ENCODE measurements at places on chromosomes 7 and 10.

GRCh38 chr7:5492020-5492635 lies 68.5 kb upstream of the TNRC18 start:
- no peak for DNase-seq

GRCh38 chr10:71471957-71472365 lies 75.2 kb downstream of the CDH23 start:
- no peak for DNase-seq

GRCh38 chr7:95861041-95861440 lies 88.7 kb downstream of the DYNC1I1 start:
- no peak for DNase-seq

- no peak for DNase-seq
These were observed 88.1 kb upstream of the IFRD1 start for GRCh38 chr7:112362053-112362650.

- no peak for DNase-seq
These were observed 20.0 kb downstream of the ZNF438 start for GRCh38 chr10:31011665-31012022.

- no peak for DNase-seq
These were observed 171.3 kb downstream of the FZD1 start for GRCh38 chr7:91435381-91436059.

DNA sequence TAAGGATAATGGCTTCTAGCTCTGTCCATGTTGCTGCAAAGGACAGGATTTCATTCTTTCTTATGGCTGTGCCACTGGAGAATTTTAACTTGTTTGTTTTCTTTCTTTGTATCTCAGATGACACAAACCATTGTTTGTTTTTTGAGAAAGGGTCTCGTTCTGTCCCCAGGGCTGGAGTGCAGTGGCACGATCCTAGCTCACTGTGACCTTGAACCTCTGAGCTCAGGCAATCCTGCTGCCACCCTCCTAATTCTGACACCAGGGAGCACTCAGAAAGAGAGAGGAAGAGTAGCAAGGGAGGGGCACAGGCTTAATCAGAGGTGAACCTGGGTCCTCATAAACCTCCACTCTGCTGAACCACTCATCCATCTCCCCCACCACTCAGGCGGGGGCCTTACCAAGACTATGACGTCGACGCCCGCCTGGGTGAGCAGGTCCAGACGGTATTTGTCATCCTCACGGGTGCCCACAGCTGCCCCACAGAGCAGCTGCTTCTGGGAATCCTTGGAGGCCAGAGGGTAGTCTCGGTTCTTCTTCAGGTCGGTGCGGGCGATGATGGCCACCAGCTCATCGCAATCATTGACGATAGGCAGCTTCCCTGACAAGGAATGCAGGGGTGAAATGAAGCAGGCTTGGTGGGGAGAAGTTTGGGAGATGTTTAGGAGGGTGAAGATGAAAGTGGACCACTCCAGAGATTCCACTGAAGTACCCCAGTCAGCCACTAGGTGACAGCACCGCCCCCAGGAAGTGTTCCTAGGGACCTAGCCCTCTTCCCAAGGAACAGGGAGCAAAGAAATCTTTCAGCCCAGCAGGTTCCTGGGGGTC lies 11.6 kb downstream of the IMPDH1 start:
- DNase-seq: no peak

DNA sequence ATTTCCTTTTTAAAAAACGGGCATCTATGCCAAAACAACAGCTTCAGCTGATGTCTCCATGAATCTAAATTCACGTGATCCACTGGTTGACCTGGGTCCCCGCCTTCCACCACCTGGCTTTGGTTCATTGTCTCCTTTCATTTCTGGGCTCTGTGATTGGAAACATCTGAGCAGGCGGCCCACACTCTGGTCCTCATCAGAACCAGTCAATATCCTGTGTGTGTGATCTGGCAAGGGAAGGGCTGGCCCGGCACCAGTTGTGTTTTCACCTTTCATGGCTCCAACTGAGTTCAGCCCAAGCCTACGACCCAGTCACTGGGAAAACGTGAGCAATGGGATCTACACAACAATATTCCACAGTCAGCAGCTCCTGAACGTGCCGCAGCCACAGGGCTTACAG lies 46.2 kb downstream of the PARP12 start:
- DNase-seq: no peak

GRCh38 chr7:104773796-104774195 lies 240.2 kb upstream of the KMT2E start:
- DNase-seq: no peak

- no peak for DNase-seq
These were observed 13.5 kb downstream of the EPHB6 start for GRCh38 chr7:142868188-142868985.

GRCh38 chr7:139871331-139871730 lies 42.3 kb downstream of the TBXAS1 start:
- no peak for DNase-seq

- DNase-seq: no peak
These were observed 21.2 kb downstream of the CALML5 start for GRCh38 chr10:5477948-5478693.

Data from stimulated activated CD4-positive, alpha-beta T cell treated with anti-CD3 and anti-CD28 coated beads, Interleukin-15, amount 100 ng/mL, for 1 hour (primary cell).